ENCODE measurements at places on chromosomes 2 and 18.

DNA sequence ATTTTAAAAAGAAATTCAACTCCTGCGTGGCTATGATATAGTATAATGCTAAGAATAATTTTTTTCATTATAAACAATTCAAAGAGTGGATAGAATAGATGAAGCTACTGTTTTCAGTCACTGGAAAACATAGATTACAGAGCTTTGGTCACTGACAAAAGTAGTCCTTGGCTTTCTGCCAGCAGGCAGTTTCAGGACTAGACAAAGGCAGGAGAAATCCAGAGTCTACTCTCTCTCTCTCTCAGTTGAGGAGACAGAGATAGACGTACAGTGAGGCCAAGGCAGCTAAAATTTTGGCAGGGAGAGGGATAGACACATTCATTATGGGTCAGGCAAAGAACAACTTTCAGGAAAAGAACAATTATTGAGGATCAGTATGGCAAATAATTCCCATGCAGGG, 491.4 kb upstream of the CRIM1 start:
- no peak for DNase-seq

DNA sequence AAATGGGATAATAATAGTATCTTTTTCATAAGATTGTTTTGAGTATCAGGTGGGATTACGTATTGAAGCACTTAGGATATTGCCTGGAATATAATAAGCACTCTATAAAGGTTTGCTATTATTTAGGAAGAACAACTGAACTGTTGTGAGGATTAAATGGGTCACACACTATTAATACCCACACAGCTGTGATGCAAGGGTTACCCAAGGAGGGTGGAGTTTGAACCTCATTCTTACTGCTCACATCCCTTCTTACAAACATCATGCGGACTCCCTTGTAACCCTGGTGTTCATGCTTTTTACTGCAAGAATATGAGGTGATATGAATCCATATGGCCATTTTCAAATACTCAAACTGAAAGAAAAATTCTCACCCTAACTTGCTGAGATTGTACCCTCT, 113.5 kb downstream of the KCTD1 start:
- DNase-seq: no peak

- DNase-seq: no peak
Measured at GRCh38 chr2:121273116-121273515, 11.9 kb downstream of the TFCP2L1 start.

DNA sequence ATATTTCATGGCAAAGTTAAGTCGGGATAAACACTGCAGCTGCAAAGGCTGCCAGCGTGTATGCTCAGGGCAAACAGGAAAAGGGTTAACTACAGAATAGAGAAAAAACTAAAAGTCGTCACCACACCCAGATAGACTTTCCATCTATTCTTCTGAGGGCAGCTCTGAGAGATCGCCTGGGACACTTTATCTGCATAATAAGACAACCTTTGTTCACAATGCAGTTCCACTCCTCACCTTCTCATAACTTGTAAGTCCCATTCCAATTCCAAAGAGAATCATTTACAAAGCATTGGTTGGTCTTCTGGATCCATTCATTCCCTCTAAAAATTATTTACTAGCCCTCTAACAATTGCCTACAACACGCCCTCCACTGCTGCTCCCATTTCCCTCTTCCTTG, 437.4 kb downstream of the RND3 start:
- no peak for DNase-seq

DNA sequence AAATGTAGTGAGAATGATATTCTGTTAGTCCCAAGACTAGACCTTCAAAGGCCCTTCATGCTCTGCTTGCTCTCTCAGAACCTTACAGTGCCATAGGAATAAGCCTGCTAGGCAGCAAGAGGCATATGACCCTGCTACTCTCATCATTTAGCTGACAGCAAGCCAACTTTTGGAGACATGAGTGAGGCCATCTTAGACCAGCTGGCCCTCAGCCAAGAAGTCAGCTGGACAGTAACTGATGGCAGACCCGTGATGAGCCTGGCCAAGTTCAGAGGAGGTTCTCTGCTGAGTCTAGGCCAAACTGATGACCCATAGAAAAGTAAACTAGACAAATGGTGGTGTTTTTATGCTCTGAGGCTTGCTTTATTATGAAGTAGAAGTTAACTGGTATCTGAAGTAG, 82.6 kb downstream of the C18orf54 start:
- no peak for DNase-seq

- DNase-seq: peak; percentile 84
Measured at GRCh38 chr2:127067620-127068350, 39.2 kb downstream of the BIN1 start.

- peak; percentile 75 for DNase-seq
Measured at GRCh38 chr2:238158509-238159070, at the start of gene ERFE. Gene ERFE (plus strand): TSS chr2:238158970. CDS start chr2:238159008, 38 bp downstream.

- no peak for DNase-seq
Measured at GRCh38 chr2:159147690-159148089, 138.8 kb downstream of the WDSUB1 start.

- DNase-seq: no peak
Measured at GRCh38 chr2:119996148-119996547, 16.7 kb upstream of the EPB41L5 start.

DNA sequence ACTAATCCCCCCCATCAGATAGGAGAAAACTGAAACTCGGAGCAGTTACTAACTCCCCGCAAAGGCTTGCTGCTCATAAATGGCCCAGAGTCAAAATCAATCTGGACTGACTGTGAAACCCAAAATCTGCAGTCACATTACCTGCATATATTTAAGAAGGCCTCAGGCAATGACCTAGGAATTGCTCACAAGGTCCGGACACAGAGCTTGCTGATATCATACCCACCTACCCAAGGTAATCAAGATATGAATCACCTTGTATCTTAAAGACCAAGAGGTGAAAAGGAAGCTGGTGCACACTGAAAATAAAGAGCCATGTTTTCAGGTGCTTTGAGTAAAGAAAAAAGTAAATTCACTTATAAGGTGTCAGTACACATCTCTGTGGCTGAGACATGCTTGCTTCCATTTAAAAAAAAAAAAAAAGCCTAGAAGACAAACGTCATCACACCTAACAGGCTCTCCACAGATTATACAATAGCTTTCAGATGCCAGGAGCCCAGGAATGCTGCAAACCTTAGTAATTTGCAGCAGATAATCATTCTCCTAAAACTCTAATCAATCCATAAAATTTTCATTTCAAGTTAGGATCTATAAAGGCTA, 195.4 kb downstream of the ZEB2 start:
- DNase-seq: no peak

GRCh38 chr2:231452799-231453508, 11.3 kb downstream of the NCL start:
- DNase-seq: peak; percentile 44

DNA sequence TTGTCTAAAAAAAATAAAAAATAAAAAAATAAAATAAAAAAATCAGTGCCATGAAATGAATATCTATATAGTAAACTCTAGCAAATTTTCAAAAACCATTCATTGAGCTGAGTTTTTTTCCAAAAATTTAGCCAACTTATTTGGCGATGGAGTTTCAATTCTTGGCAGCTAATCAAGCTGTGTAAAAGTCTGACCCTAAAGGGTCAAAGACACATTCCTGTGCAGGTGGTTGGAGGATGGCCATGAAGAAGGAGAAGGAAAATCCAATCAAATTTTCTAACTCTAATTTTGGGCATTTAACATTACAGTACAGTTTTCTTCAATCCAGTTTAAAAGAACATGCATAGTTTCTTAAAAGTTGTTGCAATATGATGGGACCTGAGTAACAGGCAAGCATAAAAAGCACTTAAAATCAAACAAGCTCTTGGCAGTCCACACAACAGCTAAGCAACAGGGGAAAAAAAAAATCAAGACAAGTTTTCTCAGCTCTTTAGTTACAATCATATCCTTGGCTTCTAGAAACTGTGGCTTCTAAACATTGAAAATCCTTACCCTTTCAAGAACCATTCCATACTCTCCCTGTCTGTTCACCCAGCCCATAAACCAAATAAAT, 54.5 kb downstream of the ACVR1 start:
- DNase-seq: no peak

GRCh38 chr2:127678531-127678930, 3.2 kb upstream of the LIMS2 start:
- no peak for DNase-seq

DNA sequence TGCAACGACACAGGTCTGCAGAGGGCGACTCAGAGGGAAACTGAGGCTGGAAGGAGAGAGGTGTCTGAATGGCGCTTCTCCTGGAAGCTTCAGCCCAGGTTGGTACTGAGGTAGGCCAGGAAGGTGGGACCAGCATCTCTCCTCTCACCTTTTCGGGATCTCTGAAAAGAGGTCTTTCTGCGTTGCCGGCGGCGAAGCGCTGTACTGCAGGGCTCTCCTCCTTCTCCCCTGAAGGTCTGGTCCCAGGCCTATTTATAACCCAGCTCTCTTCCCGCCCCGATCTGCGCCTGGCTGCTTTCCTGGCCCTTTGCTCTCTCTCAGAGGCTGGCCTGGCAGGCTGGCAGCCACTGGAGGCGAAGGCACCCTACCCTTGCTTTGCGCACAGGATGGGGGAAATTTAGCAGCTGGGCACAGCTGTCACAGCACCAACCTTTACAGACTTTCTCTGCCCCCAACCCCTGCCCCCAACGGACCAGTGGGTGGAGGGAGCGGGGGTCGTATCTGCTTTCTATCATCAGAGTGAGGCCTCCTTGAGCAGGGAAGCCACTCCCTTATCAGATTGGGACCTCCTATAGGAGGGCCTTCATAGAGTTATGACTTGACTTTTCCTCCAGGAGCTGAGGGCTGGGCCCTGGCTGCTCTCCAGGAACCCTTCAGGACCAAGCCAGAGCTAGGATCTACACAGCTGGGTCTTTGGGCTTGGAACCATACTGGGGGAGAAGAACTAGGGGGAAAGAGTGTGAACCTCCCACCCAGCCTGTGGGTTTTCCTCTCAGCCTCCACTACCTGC, 1.1 kb downstream of the DYSF start:
- no peak for DNase-seq

DNA sequence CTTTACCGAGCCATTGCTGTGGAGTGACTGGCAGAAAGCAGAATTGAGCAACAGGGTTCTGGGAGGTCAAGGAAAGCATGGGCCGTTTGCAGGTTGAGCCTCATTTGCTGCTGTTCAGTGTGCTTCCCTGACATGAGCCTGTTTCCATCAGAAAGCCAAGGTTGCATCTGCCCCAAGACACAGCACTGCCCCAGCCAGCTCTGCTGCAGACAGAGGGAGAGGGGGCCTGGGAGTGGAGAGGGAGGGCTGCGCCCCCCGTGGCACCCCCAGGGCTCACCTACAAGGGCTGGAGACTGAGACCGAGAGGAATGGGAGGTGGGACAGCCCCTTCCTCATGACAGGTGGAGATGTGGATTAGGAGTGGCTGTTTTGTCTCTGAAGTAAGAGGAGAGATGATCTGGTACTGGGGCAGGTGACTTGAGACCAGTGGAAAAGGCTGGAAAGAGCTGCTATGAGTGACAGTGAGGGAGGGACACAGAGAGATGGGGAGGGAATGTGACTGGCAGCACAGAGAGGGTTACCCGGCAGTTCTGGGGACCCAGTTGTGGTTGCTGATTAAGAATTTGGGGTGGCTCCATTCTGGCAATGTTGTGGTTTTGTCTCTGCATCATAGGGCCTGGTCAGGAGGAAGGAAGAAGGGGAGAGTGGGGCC, 218.0 kb downstream of the DYSF start:
- no peak for DNase-seq

DNA sequence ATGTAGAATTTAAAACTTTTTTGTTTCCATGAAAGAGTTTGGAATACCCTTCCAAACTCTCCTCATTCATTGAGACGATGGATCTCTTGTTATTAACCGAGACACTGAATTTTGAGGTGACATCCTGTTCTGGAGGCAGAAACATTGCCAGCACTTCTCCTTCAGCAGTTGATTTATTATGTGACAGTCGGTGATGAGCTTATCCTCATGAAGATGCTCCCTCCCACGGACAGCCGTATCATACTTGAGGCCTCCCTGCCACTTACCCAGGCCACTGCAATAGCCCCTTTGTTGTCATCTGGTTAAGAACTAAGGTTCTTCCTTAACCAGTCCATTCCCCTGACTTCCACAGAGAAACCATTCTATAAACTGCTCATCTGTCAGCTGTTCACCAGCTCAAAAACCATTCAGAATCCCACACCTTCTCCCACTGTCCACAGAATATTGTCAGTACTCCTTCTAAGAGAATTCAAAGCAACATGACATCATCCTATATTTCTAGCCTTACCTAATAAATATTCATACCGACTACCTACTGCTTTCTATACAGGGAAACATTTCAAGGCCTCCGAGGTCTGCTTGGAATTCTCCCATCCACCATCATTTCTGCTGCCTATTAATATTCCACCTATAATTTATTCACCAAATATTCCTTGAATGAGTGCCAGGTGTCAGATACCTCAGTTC, 139.0 kb upstream of the TRIB2 start:
- DNase-seq: no peak

DNA sequence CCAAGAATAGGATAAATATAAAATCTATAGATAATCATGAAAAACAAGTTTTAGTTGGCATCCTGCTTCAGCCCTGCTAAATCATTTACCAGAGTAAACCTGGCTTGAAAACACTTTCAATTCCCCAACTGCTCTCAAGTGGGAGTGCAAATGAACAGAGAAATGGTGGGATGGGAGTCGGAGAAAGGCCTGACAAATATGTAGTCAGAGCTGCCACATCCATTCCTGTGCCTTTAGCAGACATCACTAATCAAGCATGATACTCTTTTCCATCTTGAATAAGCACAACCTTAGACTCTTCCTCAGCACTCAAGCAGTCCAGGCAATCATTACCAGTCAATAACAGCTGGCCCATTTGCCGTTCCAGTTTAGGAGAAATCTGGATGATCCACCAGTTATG, 101.3 kb downstream of the ANKRD44 start:
- DNase-seq: no peak

GRCh38 chr18:21345840-21346239, 103.8 kb downstream of the GREB1L start:
- DNase-seq: no peak

DNA sequence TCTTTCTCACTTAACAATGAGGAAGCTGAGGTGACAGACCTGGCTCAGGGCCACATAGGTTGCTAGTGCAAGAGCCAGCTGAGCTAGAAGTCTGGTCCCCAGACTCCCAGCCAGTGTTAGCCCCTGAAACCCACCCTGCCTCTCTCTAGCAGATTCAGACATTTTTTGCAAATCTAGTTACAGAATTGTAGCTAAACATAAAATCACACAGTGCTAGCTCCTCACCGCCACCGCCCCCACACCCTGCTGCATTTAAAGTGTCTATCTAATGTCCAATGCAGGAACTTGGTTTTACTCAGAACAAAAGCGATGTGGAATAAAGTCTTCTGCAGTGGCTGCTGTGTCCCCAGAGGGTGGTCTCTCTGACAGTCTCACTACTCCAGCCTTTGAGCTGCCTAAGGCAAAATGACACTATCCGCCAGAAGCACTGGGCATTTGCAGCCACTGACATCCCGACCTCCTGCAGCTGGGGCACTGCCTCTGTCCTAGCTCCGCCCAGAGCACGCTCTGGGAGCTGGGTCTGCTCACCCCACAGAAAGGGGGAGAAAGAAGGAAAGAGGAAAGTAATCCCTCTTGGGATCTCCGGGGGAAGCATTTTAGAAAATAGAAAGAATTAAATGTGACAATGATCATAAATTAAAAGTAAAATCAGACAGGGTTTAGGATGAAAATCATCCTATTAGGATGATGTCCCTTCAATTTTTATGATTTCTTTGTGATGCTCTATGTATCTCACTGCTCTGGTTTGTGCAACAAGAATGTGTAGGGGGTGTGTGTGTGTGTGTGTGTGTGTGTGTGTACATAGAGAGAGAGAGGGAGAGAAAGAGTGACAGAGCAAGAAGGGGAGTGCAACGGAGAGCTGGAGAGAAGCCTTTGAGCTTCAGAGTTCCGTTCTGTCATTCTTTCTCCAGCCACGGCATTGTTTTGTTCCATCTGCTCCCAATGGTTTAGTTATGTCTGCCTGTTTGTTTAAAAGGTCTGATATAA, 50.5 kb upstream of the ST8SIA3 start:
- no peak for DNase-seq

- DNase-seq: no peak
Measured at GRCh38 chr2:216151313-216152025, 42.3 kb downstream of the XRCC5 start.

All from stimulated activated CD8-positive, alpha-beta memory T cell treated with anti-CD3 and anti-CD28 coated beads, Interleukin-4, amount 100 ng/mL, for 48 hours (primary cell).